Fibroblast of skin of abdomen (primary cell): ENCODE measurements at places on chromosomes 12 and 14.
A peak's percentile ranks its signal among the peaks of the same experiment; 100 is the strongest.

DNA sequence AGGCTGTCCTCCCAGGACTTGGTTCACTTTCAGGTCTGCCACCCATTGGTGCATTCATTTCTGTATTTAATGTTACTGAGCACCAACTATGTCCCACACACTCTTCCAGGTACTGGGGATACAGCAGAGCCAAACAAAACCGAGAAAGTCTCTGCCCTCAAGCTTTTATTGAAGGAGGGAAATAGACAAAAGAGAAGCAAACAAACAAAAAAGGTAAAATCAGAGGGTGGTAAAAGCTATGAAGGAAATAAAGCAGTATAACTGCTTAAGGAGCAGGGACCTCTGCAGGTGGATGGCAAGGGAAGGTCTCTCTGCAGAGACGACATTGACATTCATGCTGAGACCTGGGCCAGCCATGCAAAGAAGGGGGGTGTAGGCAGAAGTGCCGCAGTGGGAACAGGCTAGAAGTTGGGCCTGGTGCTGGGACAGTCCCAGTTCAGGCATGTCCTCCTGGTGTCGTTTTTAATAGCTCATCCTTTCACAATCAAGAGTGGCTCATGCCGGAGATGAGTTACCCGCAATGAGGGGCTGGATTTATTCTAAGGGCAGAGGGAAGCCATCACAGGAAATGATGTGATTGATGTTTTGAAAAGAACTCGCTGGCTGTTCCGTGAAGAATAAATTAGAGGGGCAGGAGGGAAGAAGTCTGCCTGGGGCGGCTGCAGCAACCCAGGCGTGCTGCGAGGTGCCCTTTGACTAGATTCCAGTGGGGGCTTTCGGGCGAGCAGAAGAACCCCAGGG, 72.8 kb downstream of the IRF2BPL start:
- DNase-seq = peak; percentile 67

GRCh38 chr14:35112641-35113040, 9.1 kb downstream of the PPP2R3C start:
- DNase-seq = no peak

- DNase-seq = no peak
These were observed 31.8 kb downstream of the LTBP2 start for GRCh38 chr14:74580275-74580672.

GRCh38 chr12:8038659-8039114, 6.2 kb downstream of the FOXJ2 start:
- peak; percentile 28 for DNase-seq

DNA sequence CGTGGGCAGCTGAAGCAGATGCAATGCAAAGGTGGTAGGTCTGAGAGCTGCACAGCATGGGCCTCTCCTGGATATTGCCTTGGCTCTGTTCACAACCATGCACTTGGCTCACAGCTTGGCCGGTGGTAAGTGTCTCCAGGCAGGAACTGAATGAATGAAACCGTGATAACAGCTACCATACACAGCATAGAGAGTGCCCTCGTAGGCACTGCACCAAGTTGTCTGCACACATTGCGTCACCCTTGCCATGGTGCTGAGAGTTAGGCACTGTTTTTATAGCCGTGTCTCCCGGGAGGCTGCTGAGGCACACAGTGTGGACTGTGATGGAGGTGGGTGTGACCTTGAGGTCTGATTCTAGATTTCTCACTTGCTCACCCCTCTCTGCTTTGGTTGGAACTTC, 157.6 kb upstream of the VASH1 start:
- no peak for DNase-seq

GRCh38 chr14:104844306-104845032, 20.6 kb upstream of the CEP170B start:
- no peak for DNase-seq

- DNase-seq = no peak
These were observed 386.2 kb upstream of the CCDC196 start for GRCh38 chr14:66099931-66100330.
